Stimulated activated CD8-positive, alpha-beta memory T cell treated with anti-CD3 and anti-CD28 coated beads, Interleukin-7, amount 100 ng/mL, for 1 hour (primary cell): ENCODE measurements at places on chromosomes 12 and 14.
A peak's percentile ranks its signal among the peaks of the same experiment; 100 is the strongest.

DNA sequence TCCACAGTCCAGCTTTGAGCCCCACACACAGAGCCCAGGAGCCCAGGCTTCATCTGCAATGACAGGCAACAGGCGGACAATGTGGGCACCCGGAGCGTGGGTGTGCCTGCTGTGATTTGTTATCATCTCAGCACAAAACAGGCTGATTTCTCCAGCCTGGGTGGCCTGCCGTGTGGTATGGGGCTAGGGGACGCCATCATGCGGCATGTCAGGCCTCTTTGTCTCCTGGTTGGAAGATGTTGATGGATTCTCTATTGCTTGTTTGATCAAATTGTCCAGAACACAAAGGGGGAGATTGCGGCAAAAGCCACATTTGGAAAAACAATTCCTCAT, 147.1 kb downstream of the KIF26A start:
- no peak for DNase-seq

DNA sequence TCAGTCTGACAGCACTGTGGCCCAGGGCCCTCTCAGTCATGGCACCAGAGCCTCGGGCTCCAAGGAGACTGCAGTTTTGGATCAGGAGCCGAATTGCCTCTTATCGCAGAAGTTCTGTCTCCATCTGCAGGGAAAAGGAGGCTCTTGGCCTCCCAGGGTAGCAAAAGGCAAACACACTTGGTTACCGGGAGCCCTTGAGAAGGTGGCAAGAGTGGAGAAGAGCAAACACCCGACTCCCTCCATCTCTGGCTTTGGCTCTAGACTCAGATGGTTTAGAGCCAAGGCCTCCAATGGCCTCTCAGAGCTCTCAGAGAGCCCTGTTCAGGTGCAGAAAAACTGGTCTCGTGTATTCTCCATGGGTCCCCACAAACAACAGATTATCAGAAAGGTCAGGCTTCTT, 44.6 kb downstream of the NINJ2 start:
- no peak for DNase-seq

- DNase-seq: no peak
Observed at GRCh38 chr14:88668448-88669116, 105.7 kb downstream of the ZC3H14 start.

DNA sequence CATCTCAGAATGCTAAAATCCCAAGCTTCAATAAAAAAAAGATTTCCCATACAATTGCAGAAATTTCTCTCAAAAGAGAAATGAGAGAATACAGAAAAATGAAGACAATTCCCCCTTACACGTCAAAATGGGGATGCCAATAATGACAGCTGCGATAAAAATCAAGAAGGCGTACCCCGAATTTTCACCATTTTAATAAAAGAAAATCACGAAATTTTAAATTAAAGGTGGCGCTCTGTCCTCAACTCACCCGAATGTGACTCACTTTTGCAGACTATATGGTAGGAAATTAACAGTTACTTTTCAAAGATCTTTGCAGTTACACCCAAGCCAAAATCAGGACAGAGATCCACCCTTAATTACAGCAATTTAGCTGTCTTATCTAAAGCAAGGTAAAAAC, 2.1 kb downstream of the ATP2B1 start:
- no peak for DNase-seq

DNA sequence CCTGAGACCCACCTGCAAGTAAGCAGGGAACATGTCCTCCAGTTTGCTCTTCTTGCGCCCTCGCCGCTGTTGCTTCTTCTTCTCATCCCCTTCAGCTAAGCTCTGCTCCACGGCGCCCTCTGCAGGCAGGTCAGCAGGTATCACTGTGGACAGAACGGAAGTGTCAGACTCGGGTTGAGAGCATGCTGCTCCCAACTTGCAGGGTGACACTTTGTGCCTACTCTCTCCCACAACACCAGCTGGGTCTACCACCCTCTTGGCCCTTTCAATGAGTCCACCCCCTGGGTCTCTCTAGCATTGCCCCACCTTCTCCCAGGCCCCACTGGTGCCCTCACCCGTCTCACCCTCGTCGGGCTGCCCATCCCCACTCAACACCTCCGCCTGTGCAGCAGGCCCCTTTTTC, 16.7 kb downstream of the KMT2D start:
- peak; percentile 56 for DNase-seq

DNA sequence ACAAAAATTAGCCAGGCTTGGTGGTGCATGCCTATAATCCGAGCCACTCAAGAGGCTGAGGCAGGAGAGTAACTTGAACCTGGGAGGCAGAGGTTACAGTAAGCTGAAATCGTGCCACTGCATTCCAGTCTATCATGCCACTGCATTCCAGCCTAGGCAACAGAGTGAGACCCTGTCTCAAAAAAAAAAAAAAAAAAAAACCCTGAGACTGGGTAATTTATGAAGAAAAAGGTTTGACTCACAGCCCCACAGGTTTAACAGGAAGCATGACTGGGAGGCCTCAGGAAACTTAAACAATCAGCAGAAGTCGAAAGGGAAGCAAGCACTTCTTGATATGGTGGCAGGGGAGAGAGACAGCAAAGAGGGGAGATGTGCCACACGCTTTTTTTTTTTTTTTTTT, 123.2 kb downstream of the GXYLT1 start:
- DNase-seq: no peak

DNA sequence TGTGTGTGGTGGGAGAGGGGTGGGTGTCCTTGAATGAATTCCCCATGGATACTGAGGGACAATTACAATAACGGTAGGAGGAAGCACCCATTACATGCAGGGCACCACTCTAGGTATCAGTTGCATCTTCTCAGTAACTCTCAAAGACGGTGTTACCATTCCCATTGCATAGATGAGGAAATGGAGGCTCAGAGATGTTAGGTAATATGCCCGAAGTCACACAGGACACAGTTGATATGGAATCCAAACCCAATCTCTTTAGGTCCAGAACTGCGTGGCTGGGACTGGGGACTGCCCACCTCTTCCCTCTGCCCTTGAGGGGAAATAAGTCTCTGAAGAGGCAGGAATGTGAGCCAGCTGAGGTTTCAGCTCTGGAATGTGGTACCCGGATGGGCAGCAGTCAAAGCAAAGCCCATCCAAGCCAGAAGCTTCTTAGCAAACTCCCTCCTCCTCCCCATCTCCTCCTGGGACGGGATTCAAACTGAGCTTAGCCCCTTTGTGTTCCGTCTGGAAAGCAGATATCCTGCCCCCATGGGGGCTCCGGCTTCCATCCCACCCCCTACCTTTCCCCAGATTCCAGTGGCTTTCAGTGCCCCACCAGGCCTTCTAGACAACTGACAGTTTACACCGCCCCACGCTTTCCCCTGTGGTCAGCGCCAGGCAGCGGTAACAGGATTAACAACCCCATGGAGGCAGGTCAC, 187.5 kb downstream of the RBM19 start:
- no peak for DNase-seq

DNA sequence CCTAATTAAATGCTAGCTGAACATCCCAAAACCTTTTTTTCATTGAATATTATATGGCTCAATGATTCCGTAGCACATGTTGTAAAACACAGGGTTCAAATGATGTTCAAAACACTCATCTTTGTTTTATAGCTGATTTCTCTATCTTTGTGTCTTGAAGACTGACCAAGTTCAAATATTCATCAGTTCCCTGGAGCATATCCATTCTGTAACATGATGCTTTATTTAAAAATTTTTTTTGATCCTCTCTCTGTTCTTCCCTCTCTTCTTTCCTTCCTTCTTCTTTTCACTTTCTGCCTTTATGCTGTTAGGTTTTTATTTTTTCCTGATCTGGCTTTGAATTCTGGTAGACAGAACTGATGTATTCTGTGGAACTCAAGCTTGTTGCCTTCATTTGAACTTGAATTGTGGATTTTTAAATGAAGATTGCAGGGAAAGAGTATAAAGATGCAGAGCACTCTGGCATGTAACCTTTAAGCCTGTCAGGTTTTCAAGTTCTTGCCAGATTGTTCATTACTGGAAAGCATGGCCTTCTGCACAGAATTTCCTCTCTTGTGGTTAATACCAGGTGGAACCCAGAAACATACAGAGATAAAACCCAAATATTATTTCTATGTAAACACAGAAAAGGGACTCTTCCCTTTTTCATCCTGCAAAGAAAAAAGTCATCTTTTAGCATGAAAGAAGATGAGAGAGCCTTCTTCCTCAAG, 39.5 kb downstream of the PROX2 start:
- DNase-seq: no peak

GRCh38 chr14:89660166-89660565, 243.1 kb upstream of the FOXN3 start:
- DNase-seq: no peak

- DNase-seq: no peak
Observed at GRCh38 chr12:68178184-68178583, 18.6 kb upstream of the IFNG start.

- no peak for DNase-seq
Observed at GRCh38 chr12:172732-173161, 41.2 kb downstream of the SLC6A12 start.

- no peak for DNase-seq
Observed at GRCh38 chr12:128861226-128862016, 8.1 kb downstream of the GLT1D1 start.

DNA sequence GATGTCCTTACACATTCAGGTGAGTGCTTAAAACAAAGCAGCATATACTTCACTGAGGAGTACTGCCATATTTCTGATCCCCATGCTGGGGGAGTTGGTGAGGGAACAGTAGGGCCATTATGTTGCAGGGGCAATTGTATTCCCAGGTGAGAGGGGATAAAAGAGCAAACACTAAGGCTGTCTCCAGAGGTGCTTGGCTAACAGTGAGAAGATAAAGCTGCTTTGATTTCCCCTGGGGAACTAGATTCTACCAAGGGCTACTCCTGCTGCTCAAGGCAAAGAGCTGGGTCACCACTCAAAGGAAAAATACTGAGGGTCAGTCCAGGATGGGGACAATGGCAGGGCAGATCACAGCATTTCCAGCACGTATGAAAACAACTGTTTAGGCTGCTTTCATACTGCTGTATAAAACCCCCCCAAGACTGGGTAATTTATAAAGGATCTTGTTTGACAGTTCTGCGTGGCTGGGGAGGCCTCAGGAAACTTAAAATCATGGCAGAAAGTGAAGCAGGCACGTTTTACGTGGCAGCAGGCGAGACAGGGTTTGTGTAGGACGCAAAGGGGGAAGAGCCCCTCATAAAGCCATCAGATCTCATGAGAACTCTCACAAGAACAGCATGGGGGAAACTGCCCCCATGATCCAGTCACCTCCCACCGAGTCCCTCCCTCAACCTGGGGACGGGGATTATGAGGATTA, 47.8 kb upstream of the OR5AU1 start:
- DNase-seq: no peak

GRCh38 chr14:50045039-50045711, 71.2 kb downstream of the VCPKMT start:
- DNase-seq: no peak

DNA sequence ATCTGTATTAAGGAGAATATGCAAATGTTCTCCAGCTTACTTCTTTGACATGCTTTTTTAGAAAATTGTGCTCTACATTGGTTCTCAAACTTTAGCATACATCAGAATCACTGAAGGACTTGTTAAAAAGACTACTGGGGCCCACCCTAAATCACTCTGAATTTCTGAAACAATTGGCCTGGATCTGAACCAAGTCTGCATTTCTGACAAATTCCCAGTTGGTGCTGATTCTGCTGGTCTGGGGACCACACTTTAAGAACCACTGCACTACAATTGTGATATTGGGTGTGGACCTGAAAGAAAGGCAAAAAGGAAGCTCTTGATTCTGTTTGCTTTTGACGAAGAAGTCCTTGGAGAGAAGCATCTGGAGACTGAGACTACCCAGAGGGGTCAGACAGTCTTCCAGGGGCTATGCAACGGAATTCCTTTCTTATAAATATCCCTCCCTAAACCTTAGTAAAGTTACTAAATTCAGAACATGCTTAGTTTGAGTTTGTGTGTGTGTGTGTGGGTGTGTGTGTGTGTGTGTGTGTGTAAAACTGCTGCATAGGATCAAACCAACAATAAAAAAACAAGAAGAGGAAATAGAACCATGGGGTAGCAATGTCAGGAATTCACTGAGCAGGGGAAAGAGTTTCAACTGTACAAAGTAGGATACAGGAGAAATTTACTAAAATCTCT, 36.8 kb downstream of the EAPP start:
- no peak for DNase-seq

DNA sequence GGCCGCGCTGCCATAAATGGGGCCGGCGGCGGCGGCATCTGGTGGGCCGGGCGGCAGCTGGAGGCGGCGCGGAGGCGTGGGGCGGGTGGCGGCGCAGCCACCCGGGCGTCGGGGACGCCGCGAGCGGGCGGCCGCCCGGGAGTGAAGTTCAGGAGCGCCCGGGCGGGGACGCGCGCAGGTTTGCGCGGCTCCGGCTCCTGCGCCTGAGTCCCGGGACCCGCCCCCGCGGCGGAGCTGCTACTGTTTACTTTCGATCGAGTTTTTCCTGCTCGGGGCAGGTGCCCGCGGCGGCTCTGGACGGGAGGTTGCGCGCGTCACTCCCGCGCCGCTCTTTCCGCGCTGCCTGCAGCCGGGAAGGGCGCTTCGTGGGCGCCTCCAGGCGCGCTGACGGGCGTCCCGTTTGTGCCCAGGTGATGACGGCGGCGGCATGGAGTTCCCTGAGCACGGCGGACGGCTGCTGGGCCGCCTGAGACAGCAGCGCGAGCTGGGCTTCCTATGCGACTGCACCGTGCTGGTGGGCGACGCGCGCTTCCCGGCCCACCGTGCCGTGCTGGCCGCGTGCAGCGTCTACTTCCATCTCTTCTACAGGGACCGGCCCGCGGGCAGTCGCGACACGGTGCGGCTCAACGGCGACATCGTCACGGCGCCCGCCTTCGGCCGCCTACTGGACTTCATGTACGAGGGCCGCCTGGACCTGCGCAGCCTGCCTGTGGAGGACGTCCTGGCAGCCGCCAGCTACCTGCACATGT, at the start of gene ZBTB42:
Gene ZBTB42 (plus strand): TSS at position 331 of the 749 bp plus-strand sequence. CDS start 97 bp downstream, at position 428.
- peak; percentile 34 for DNase-seq

DNA sequence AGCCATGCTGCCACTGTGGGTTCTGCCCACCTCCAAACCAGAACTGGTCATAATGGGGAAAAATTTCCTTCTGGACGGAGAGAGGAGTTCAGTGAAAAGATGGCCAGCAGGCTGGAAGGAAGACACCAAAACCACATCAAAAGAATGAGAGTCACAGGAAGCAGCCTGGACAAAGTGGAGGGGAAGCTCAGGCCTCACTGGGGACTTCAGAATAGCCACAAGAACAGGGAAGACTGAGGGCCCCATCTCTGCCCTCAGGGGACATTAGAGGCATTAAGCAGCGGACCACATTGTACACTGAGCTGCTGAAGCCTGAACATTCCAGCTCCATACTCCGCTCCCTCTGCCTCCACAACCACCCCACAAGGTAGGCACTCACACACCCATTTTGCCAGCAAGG, 119.6 kb upstream of the COCH start:
- DNase-seq: no peak

DNA sequence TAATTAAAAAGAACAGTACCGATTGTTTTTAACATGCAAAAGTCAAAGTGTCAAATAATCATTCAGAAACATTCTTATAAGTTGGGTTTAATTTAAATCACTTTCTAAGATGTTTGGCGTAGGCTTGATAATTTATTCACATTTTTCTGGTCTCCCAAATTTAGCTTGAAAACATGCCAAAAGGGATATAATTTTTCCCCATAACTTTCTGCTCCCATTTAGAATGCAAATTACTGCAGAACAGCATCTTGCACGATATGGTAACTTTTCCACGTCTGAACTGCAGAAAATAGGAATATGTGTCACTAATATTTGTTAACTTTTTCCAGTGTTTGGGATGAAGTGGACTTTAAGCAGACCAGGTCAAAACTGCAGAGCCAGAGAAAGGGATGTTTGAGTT, 1592.4 kb upstream of the SEL1L start:
- no peak for DNase-seq
